H54 (cell line): ENCODE measurements at places on chromosomes 1 and 21.
A peak's percentile ranks its signal among the peaks of the same experiment; 100 is the strongest.

GRCh38 chr1:16256478-16256877, 19.5 kb upstream of the CPLANE2 start:
- DNase-seq = no peak

- DNase-seq = no peak
Observed at GRCh38 chr1:23667411-23667810, 24.2 kb upstream of the RPL11 start.

GRCh38 chr1:233496993-233497392, 116.9 kb upstream of the KCNK1 start:
- DNase-seq = no peak

- DNase-seq = no peak
Observed at GRCh38 chr1:59263111-59263510, 33.8 kb upstream of the FGGY start.

DNA sequence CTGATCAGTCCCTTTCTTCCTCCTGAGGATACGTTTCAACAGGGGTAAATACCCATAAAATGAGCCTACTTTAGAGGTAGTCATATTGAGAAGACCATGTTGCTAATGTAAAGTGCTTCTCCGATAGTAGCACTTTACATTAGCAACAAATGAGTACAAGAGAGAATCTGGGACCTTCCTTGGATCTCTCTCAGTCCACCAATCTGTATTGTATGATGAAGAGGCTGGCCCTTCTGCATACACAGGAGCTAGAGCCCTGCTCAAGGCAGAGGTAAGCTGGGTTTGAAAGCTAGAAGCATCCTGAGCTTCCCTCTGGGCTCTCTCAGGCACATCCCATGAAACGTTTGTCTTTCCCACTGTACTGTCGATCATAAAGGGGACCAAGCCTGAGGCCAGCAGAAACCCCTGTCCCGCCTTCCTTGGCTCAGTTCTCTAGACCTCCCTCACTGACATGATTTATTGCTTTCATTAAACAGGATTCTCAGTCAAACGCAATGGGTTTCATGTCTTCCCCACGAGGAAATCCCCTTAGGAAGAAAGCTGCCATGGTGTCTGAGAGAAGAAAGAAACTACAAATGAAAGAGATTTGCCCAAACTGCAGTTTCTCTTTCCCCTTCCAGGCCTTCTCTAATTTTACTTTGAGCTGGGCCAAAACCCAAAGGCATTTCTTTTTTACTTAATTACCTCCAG, 62.8 kb upstream of the BCAR3 start:
- no peak for DNase-seq

GRCh38 chr1:19374926-19375325, 62.8 kb downstream of the SLC66A1 start:
- DNase-seq = no peak

DNA sequence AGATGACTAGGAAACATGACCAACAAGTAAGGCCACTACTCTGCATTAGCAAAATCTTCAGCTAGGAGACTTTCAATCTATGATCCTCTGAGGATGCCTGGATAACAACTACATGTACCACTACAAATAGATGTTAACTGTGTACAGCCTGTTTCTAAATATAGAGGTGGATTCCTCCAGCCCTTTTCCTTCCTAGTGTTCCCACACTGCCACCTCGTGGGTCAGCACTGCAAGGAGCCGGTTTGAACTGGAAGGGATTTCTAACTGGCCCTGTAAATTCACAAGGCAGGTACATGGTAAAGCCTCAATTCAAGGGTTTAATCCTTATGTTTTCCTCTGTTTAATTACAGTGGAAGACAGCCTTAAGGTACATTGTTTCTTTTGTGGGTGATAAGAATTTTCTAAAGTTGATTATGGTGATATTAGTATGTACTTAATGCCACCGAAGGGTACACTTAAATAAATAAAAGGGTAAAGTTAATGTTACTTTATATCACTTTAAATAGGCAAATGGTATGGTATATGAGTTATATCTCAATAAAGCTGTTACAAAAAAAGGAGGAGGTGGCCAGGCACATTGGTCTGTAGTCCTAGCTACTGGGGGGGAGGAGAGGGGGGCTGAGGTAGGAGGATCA, 14.4 kb downstream of the SMYD3 start:
- peak; percentile 51 for DNase-seq
